Activated naive CD8-positive, alpha-beta T cell treated with anti-CD3 and anti-CD28 coated beads for 36 hours (primary cell): ENCODE measurements at places on chromosomes 4 and X. TPM values are rescaled to one million over a fixed set of nuclear protein-coding genes. Genes with fewer than 3 reads are reported as not detected.
A peak's percentile ranks its signal among the peaks of the same experiment; 100 is the strongest.

DNA sequence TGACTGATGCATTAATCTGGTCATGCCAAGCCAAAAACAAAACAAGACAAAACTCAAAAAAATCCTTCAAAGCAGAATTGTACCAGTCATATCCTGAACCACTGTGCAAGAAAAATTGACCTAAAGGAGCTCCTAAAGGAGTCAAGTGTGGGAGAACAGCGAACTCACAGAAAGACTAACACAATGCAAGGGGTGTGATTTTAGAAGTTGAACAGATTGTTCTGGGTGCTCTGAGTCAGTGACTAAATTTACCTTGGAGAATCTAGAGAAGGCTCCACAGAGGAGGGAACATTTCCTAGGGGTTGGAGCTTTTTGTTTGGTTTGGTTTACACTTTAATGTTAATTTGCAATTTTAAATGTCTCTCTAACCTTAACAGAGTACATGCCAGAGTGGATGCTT, 48.9 kb upstream of the PHF8 start:
- no peak for DNase-seq

- DNase-seq = no peak
Observed at GRCh38 chrX:825991-826390, 195.4 kb downstream of the SHOX start.

DNA sequence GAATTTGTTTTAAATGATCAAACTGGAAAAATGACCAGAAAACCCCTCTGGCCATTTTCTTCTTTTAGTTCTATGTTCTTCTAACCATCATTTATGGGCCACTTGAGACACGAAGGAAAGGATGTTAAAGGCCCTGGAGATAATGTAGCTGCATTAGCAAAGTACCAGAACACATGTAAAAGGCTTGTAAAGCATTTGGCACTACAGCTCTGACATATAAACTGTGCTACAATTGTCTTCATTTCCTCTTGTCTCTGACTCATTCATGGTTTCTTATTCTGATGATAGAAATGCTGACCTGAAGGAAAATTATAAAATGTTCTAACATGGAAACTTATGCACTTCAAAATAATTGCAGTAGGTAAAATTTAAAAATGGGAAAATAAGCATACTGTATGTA, 388.7 kb downstream of the FAT4 start:
- no peak for DNase-seq

GRCh38 chrX:123738378-123738940, 5.6 kb upstream of the THOC2 start:
- DNase-seq = no peak

GRCh38 chr4:153089742-153090141, 114.5 kb upstream of the TRIM2 start:
- no peak for DNase-seq

DNA sequence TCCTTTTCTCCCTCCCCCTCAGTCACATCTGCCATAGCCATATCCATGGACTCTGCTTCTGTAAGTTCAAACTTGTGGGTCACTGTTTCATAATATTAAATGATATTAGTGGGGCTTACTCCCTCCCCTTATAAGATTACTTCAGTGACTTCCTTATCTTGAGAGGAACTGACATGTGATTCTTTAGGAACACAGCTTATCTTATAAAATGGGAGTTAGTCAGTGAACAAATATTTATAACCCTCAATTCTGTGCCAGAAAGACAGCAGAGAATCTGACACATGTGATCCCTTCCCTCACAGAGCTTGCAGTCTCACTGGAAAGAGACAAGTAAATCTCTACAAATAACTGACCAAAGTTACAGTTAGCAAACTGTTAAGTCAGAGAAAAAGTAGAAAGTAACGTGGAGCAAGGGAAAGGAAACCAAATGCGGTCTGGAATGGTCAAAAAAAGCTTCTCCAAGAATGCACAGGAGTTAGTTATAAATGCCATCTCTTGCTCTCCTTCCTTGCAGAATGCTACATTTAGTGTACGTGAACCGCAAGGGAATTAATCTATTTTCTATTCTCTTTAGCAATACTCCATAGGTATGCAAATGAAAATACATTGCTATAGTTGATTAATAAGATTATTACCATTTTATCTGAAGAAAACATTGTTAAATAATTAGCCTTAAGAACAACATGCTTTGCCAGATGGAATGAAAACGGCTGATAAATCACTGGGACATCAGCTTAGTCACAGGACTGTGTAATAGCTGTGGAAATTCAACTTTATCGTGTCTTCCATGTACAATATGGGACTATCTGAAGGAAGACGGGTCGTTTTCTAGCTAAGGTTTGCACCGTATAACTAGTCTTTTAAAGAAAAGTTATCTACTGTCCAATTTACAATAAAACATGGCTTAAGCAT, 29.0 kb downstream of the SGMS2 start:
- DNase-seq = no peak

DNA sequence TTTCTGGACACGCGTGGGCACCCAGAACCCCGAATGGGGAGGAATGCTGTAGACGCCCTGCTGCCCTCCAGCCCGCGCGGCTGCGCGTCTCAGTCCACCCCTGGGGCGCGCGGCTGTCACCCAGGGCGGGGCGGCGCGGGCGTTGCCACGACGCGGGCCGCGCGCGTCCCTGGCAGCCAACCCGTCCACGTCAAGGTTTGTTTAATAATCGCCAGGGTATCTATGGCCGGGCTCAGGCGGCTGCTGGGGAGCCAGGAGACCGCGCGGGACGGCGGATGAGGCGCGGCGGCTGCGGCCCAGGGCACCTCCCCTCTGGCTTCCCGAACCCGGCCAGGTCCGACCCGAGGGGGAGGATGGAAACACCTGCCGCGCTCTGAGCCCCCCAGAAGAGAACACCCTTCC, at the start of gene SPATA18:
TSS of gene SPATA18 (plus strand) at position 92 of the 402 bp plus-strand sequence. CDS start 401 bp downstream, outside the sequence.
- DNase-seq = no peak

DNA sequence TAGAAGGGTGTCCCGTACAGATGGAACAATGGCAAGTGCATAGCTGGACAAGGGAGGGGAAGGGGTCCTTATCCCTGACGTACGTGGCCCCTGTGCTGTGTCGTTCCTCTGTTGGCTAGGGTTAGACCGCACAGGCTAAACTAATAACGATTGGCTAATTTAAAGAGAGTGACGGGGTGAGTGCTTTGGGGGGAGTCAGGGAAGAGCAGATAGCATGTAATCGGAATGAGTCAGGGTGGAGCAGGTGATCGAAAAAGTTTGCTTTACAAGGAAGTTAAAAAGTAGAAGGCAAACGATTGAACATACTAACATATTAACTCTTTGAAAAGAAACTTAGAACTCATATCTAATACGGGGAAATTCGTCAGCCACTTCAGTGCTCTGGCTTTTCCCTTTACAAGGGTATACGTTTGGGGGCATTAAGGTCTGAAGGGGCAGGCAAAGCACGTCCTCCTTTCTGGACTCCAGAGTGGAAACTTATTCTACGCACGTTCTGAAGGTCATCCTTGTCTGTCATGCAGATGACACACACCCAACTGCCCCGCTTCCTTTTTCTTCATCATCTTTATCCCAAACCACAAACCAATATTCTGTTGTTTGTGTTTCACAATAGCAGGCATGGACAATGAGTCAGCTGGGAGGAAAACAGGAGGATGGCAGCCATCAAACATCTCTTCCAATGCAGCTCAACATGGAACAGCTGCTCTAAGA, 10.2 kb upstream of the CRLF2 start:
- DNase-seq = no peak

GRCh38 chr4:15375667-15376066, 52.2 kb upstream of the C1QTNF7 start:
- DNase-seq = no peak

DNA sequence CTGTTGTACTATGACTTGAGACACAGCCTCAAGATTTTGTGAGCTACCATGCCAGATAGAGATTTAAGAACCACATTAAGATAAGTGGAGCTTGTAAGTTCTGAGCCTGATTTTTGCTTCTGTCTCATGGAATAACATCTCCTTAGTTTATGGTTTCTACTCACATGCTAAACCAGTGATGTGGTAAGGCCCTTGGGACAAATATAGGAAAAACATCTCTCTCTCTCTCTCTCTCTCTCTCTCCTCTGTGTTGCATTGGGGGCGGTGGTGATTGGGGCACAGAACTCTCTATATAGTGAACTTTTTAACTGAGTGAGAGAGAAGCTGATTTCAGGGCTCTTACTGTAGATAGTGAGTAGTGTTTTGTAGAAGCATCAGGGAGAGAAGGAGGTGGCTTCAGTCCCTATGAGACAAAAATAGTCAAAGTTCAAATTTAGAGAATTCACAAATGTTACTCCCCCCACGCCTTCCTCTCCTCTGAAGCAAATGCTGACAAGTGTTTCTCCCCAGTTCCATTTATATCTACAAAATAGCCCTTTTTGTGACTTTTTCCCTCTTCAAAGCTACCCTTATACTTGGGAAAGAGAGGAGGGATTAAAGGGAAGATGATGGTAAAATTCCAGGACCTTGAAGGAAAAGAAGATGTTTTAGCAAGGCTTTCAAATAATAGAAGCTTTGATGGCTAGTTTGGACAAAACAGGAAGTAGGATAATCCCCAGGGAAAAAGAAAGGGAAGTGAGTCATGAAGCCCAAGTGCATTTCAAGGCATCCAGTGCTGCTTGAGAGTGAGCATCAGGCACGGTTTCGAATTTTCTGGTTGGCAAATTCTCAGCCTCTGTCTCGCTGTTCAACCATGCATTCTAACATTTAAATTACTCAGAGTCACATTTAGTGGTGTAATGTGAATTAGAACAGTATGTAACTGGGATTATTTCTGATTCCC, 134.3 kb upstream of the AP1S2 start:
- no peak for DNase-seq

DNA sequence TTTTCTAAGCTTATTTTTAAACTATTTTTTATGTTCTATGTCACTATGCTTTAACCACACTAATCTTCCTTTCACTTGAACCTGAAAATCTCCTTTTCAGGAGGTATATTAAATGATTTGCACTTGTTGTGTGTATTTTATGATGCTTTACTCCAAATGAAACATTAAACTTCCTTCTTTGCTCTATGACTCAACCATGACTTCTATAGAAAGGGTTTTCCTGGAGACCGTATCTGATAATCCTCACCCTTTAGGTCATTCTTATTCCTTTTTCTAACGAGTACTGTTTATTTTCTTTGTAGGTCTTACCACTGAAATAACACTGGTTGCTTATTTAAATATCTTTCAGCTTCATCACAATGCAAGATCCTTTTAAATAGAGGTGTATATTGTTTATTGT, 1163.2 kb downstream of the PCDH18 start:
- DNase-seq = no peak

GRCh38 chr4:86857341-86858052, 8.3 kb upstream of the SLC10A6 start:
- DNase-seq = no peak

DNA sequence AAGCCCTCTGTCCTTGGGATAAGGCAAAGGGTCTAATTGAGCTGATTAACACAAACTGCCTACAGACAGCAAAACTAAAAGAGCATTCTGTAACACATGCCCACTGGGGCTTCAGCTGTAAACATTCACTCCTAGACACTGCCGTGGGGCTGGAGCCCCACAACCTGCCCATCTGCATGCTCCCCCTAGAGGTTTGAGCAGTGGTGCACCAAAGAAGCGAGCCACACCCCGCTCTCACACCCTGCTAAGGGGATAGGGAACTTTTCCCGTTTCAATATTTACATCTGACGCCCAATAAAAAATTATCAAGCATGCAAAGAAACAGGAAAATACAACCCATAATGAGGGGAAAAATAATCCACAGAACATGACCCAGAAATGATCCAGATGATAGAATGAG, 46.9 kb upstream of the HSD17B10 start:
- peak; percentile 5 for DNase-seq

DNA sequence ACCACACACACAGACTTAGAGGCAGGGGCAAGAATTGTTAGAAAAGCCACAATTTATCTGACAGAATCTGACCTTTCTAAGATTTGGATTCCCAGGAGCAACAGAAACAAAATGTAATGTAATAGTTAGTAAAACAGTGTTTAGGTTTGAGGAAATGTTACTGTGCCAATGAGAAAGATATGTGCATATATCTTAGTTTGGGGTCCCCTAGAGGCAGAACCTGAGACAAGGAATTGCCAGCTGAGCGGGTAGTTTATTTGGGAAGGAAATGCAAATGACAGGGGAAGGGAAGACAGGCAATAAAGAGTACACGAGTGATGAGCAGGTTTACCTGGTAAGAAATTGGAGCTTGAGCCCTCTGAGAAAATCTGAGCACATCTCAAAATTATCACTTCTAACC, 31.3 kb upstream of the DDX53 start:
- no peak for DNase-seq

DNA sequence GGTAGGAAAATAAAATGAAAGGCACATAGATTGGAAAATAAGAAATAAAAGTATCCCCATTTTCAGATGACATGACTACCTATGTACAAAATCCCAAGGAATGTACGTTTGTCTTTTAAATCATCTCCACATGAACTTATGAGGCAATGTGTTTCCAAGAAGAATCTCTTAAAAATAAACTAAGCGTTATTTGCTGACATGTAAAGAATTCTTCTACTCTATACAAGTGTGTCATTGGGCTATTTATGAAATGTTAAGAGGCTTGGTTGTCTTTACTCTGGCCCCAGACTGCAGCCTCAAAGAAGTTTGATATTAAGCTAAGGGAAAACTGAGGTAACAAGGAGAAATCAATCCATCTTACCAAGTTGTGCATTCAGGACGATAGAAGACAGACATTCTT, 17.1 kb downstream of the BEX3 start:
- no peak for DNase-seq

- no peak for DNase-seq
Observed at GRCh38 chrX:68842781-68843581, 14.2 kb downstream of the EFNB1 start.

- DNase-seq = peak; percentile 38
Observed at GRCh38 chrX:119398974-119399771, at the start of gene SLC25A43. Gene SLC25A43 (plus strand): TSS chrX:119399336. CDS start chrX:119399404, 68 bp downstream.

GRCh38 chr4:105620640-105621323, 68.4 kb downstream of the ARHGEF38 start:
- DNase-seq = no peak

GRCh38 chr4:168549143-168549542, 52.3 kb downstream of the PALLD start:
- no peak for DNase-seq

DNA sequence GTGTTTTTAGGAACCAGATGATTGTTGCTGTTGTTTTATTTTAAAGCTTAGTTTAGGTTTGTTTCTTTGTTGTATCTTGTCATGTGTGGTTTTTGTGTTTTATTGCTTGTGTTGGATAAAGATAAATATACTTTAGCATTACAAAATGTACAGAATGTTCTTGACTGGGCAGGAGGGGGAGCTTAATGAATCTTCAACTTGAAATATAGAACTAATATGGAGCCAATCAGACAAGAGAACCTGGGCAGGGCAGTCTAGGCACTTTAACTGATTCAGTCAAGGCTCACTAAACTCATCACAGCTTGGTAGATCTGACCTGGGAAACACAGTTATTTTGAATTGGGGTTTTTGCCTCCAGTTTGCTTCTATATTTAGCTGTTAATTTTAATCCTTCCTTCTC, 304.2 kb downstream of the ARHGAP24 start:
- no peak for DNase-seq

- DNase-seq = peak; percentile 24
Observed at GRCh38 chr4:82561786-82562563, at the start of gene TMEM150C. Gene TMEM150C (minus strand): TSS chr4:82561988. CDS start chr4:82504657, 57,331 bp downstream.

MPP1 gene
- total RNA-seq = 17.9 TPM

DNAAF6 gene
- total RNA-seq = not detected

SPATA4 gene
- not detected for total RNA-seq

ZXDA gene
- 3.7 TPM for total RNA-seq

RAI2 gene
- total RNA-seq = 0.98 TPM

PF4V1 gene
- total RNA-seq = not detected

COX7B2 gene
- not detected for total RNA-seq
